ENCODE measurements at places on chromosomes 3 and 15.

GRCh38 chr3:147705651-147706051, 296.5 kb downstream of the ZIC1 start:
- no peaks in the 10 kb centered on the region for H3K4me1 ChIP-seq
- no peaks in the 10 kb centered on the region for H3K27me3 ChIP-seq
- no peak overlapping the region for H3K4me3 ChIP-seq
- H3K27ac ChIP-seq = no peak overlapping the region
- H3K36me3 ChIP-seq = no peaks in the 10 kb centered on the region

- H3K36me3 ChIP-seq = no peaks in the 10 kb centered on the region
- no peak overlapping the region for H3K27ac ChIP-seq
- H3K4me1 ChIP-seq = no peaks in the 10 kb centered on the region
- no peaks in the 10 kb centered on the region for H3K27me3 ChIP-seq
Observed at GRCh38 chr3:5572168-5572567, 384.7 kb downstream of the EDEM1 start.

GRCh38 chr3:73188707-73189106, 127.2 kb downstream of the EBLN2 start:
- H3K36me3 ChIP-seq = no peaks in the 10 kb centered on the region
- peaks cover 4% of the 10 kb centered on the region for H3K27me3 ChIP-seq
- DNase-seq = no peak
- H3K27ac ChIP-seq = no peak overlapping the region
- no peak overlapping the region for H3K4me3 ChIP-seq

DNA sequence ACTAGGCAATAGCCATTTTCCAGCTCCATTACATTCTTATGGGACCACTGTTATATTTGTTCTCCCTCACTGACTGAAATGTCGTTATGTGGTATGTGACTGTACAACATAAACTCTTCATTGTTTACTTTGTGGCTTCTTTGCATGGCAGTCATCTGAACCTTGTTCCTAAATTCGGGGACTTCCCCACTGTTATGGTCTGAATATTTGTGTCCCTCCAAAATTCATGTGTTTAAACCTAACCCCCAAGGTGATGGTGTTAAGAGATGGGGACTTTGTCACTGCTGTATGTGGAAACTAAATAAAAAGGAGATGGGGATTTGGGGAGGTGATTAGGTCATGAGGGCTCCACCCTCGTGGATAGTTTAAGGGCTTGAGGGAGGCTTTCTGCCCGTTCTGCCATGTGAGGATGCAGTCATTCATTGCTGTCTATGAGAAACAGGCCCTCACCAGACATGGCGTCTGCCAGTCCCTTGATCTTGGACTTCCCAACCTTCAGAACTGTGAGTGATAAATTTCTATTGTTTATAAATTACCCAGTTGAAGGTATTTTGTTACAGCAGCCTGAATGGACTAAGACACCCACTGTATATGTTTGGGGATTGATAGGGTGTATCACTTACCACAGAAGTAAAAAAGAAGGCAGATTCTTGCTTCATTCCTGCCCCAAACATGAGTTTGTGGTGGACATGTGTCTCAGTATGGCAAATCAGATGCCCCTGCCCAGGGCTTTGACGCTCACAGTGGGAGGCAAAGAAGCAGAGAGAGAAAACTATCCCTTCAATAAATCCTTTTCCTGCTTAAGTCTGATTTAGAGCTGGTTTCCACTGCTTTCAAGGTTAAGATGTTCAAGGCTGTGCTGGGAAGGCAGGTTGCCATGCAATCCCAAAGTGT, 138.0 kb upstream of the UBE2E1 start:
- DNase-seq = no peak
- H3K4me3 ChIP-seq = no peak overlapping the region
- H3K27ac ChIP-seq = no peak overlapping the region
- no peaks in the 10 kb centered on the region for H3K36me3 ChIP-seq
- no peaks in the 10 kb centered on the region for H3K4me1 ChIP-seq

- no peak for DNase-seq
- H3K36me3 ChIP-seq = no peaks in the 10 kb centered on the region
- no peak overlapping the region for H3K4me3 ChIP-seq
- H3K27me3 ChIP-seq = no peaks in the 10 kb centered on the region
- H3K27ac ChIP-seq = no peak overlapping the region
Observed at GRCh38 chr3:80261082-80261481, 493.3 kb upstream of the ROBO1 start.

GRCh38 chr3:35523074-35523473, 116.3 kb upstream of the ARPP21 start:
- no peak overlapping the region for H3K27ac ChIP-seq
- no peaks in the 10 kb centered on the region for H3K27me3 ChIP-seq
- H3K4me1 ChIP-seq = peaks cover 2% of the 10 kb centered on the region

GRCh38 chr15:88127432-88127790, 129.1 kb downstream of the NTRK3 start:
- H3K27ac ChIP-seq = no peak overlapping the region
- H3K27me3 ChIP-seq = no peaks in the 10 kb centered on the region
- H3K36me3 ChIP-seq = no peaks in the 10 kb centered on the region

DNA sequence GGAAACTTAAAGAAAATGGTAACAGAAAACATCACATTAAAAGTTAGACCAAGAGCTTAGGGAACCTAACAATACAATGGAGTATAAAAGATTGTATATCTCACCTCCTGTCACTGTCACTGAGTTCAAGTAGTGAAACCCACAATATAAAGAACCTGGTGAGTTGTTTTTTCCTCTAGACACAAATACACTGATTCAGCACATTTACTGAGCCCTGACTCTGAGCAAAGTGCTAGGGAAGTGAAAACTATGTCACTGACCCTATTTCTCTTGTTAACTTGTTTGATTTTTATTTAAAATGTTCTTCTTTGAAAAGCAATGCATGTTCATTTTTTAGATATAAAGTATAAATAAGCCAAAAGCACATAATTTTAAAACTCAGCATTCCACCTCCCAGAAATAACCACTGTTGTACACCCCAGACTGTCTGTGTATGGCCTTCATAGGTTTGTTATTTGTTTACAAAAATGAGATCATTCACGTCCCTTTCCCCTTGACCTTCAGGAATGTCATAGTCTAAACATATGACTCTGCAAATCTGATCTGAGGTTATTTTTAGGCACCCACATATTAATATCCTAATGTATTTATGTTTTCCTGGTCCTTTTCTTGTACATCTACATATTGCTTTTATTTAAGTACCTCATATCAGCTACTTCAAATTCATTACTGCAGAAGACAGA, 69.2 kb upstream of the CSTA start:
- peaks cover 37% of the 10 kb centered on the region for H3K4me1 ChIP-seq
- no peak overlapping the region for H3K27ac ChIP-seq

DNA sequence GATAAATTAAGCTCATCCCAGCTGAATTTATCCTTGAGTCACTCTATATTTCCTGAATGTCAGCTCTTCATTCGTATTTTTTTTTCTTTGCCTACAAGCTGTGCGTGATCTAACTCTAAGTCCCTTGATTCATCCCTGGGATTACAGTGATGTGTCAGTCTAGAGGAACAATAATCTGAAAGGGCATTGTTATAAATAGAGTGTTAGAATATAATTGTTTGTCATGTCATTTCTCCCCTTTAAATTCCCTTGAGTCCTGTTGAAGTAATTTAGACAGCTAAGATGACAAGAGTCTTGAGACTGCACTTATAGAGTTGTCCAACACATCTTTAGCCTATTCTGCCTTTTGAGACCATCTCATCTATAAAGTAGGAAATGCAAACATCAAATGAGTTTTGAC, 621.8 kb downstream of the ZIC1 start:
- no peak for DNase-seq
- no peaks in the 10 kb centered on the region for H3K36me3 ChIP-seq
- no peaks in the 10 kb centered on the region for H3K27me3 ChIP-seq

DNA sequence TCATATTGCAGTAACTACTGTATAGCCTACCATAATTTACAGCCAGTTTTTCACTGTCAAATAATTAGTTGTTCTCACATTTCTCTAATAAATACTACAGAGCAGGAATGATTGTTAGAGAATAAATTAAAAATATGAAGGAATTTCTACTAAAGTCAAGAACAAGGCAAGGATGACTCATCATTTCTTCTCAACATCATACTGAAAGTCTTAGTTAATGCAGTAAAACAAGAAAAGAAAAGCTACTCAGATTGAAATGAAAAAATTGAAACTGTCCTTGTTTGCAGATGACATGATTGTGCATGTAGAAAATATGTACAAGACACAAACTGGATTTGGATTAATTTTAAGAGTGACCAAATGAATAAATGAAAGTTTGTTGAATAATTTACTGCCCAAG, 608.2 kb downstream of the NSUN3 start:
- no peaks in the 10 kb centered on the region for H3K4me1 ChIP-seq
- no peaks in the 10 kb centered on the region for H3K36me3 ChIP-seq
- no peak for DNase-seq

- H3K4me3 ChIP-seq = no peak overlapping the region
- no peak for DNase-seq
- H3K27me3 ChIP-seq = peaks cover 6% of the 10 kb centered on the region
Observed at GRCh38 chr3:14820156-14820555, 1.4 kb downstream of the FGD5 start.

- H3K36me3 ChIP-seq = no peaks in the 10 kb centered on the region
- H3K4me1 ChIP-seq = no peaks in the 10 kb centered on the region
- no peak overlapping the region for H3K4me3 ChIP-seq
- H3K27ac ChIP-seq = no peak overlapping the region
- DNase-seq = no peak
Observed at GRCh38 chr15:67900621-67901147, 60.8 kb upstream of the RNU6-1 start.

DNA sequence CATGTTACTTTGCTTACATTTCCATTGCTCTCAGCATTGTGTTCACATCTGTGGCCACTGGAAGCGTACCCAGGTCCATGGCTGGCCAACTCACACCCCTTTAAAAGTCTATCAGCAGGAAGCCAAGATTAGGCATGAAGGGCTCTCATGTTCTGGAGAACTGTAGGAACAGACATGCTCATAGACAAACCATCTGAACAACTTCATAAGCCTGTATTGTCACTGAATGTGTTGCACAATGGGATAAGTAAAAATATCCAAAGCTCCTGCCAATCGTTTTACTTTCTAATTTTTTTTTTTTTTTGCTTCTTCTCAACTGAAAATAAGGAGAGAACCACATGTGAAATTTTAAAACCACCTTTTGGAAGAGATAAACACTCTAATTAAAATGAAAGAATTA, 6.4 kb downstream of the RPLP1 start:
- H3K27me3 ChIP-seq = no peaks in the 10 kb centered on the region
- peaks cover 35% of the 10 kb centered on the region for H3K36me3 ChIP-seq
- no peak for DNase-seq
- H3K27ac ChIP-seq = no peak overlapping the region
- peaks cover 43% of the 10 kb centered on the region for H3K4me1 ChIP-seq

DNA sequence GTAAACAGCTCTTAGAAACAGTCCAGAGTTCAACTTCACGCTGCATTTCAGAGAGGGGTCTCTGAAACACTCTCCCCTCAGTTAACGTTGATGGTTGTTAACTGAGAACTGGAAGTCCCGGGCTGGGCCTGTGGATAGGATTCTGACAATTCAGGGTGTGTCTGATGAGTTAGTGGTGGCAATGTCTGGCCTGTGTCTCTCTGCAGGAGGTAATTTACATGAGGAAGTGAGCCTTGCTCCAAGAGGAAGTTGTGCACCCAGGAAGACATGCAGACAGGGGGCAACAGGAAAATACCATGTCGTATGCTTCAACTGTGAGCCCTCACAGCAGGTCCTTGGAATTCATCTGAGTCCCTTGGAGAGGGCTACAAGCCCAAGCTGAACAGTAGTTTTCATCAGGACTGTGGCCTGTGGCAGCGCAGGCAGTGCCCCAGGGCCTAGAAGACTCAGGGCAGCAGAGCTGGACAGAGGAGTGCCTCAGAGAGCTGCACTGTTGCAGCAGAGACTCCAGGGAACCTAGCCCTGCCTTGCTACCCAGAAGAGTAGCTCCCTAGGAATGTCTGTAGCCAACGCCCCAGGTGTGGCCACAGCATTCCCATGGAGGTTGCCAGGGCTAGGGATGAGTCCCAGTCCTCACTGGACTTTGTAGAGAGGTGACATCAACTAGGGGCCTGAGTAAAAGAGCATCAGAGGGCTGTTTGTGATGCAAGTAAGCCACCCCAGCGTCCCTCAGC, 104.6 kb upstream of the SELENOK start:
- H3K4me1 ChIP-seq = no peaks in the 10 kb centered on the region
- DNase-seq = no peak
- no peak overlapping the region for H3K4me3 ChIP-seq
- no peaks in the 10 kb centered on the region for H3K27me3 ChIP-seq
- no peaks in the 10 kb centered on the region for H3K36me3 ChIP-seq

GRCh38 chr3:128547368-128547987, 54.5 kb upstream of the GATA2 start:
- H3K27me3 ChIP-seq = peaks cover 20% of the 10 kb centered on the region
- H3K36me3 ChIP-seq = no peaks in the 10 kb centered on the region
- H3K27ac ChIP-seq = no peak overlapping the region
- no peaks in the 10 kb centered on the region for H3K4me1 ChIP-seq
- H3K4me3 ChIP-seq = no peak overlapping the region
- DNase-seq = no peak

- no peak overlapping the region for H3K27ac ChIP-seq
- H3K4me3 ChIP-seq = no peak overlapping the region
- peaks cover 41% of the 10 kb centered on the region for H3K4me1 ChIP-seq
- no peak for DNase-seq
- peaks cover 35% of the 10 kb centered on the region for H3K27me3 ChIP-seq
Observed at GRCh38 chr15:76149291-76149915, 89.6 kb downstream of the TMEM266 start.

DNA sequence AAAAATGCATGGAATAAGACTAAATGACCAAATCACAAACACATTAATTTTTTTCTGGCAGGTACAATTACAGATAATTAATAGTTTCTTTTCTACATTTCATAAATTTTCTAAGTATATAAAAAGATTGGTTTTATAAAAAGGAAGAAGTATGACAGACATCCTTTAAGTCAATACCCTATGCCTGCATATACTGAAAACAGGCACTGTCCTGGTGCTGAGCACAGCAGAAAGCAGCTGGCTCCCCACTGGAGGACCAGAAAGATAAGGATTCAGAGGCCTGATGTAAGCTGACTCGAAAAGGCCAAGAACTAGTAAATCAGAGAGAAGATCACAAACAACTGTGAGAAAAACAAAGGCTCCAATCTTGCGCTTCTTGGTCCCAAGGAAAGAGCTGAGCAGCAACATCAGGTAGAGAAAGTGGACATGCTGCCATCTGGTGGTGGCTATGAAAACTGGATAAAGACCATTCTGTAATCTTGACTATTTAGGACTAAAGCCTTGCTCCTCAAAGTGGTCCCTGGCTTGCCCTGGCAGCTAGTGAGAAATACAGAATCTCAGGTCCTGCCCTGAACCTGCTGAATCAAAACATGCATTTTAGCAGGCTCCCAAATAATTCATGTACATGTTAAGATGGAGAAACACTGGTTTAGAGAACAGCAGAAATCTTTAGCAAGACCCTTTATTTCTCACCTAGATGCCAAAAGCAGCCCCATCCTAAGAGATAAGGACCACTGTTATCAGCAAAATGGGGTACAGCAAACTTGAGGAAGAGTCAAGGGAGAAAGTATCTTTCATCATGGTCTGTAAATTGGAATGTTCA, 76.0 kb downstream of the TRANK1 start:
- H3K27ac ChIP-seq = no peak overlapping the region
- no peak overlapping the region for H3K4me3 ChIP-seq
- no peaks in the 10 kb centered on the region for H3K27me3 ChIP-seq
- peaks cover 17% of the 10 kb centered on the region for H3K4me1 ChIP-seq
- peaks cover 10% of the 10 kb centered on the region for H3K36me3 ChIP-seq
- peak; percentile 55 for DNase-seq
